ENCODE measurements at places on chromosomes 13 and 19.

- DNase-seq: no peak
These were observed 111.1 kb downstream of the LACC1 start for GRCh38 chr13:43990829-43991228.

- DNase-seq: no peak
These were observed 29.6 kb upstream of the KLF2 start for GRCh38 chr19:16295057-16295456.

DNA sequence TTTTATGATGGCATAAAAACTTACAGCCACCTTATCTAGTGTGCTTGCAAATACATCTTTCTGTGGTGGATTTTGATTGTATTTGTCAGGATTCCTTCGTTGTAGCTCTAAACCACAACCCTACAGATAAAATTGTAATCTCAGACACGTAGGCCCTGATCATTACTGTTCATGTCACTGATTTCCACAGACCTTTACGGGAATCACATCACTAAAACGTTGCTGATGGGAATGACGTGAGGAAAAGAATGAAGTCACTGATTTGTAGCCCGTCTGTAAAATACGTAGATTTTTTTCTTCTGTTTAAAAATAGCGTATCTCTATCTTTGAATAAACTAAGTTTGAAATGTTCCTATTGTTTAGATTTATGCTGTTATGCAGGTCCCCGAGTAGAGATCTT lies 399.2 kb downstream of the MYO16 start:
- no peak for DNase-seq

DNA sequence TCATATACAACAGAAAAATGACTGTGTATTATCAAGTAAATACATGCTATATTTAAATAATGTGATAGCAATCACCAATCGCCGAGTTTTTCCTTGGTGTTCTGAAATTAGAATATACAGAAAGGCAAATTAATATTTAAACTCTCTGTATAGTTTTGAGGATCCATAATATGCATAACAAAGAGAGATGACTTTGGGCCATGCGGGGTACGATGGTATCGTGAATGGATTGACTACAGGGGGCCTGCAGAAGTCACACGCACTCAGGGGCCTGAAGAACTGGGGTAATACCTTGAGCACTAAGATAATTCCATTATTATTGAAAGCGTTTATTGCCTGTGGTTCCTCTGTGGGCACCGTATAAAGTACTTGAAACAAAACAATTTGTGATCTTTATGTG lies 314.0 kb downstream of the TEX29 start:
- DNase-seq: no peak

DNA sequence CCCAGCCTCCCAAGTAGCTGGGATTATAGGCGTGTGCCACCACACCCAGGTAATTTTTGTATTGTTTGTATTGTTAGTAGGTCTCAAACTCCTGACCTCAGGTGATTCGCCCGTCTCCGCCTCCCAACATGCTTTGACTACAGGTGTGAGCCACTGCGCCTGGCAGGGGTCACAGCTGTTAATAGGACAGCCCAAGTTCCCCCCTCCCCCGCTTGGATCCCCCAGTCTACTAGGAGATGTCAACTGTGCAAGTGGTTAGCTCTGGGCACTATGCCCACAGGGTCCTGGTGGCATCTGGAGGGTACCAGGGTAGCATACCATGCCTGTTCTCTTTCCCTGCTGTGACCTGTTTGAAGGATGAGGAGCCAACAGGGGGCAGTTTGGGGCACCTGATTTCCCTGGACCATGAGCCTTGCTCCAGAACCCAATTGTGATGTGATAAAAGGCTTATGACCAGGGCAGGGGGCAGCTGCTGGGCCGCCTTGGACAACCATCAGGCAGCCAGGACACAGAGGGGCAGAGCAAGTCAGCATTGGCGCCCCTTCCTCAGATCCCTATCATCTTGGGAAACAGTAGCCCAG lies at the start of gene TSPAN16:
Gene TSPAN16, plus strand, starts transcription at position 496 of the 581 bp plus-strand sequence. CDS start 138 bp downstream, outside the sequence.
- no peak for DNase-seq

GRCh38 chr13:94312511-94313216 lies 166.8 kb downstream of the DCT start:
- no peak for DNase-seq

- DNase-seq: no peak
These were observed 463.7 kb upstream of the SLITRK5 start for GRCh38 chr13:87207280-87208003.
